ENCODE measurements at places on chromosomes 2 and 18.

DNA sequence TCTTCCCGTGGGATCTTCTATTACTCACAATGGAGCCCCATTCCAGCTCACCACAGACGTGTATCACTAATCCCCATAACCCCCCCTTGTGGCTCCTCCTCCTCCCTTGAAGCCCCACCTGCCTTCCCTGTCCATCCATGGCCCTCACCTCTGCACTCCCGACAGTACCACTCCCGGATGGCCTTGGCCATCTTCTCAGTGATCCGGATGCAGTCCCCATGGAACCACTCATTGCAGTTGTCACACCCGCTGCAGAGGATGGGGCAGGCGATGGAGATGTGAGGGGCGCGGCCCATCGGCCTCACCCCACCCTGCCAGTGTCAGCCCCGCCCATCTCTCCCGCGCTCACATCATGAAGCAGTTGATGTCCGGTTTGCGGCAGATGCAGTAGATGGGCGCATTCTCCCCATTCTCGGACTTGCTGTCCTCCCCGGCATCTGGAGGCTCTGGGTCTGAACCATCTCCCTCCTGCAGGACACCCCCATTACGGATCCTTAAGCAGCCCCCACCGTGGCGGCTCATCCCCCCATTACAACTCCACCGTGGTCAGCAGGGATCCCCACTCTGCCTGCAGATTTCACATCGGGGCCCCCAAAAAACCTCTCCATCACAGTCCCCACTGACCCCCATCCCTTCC, 983 bp downstream of the CXXC1 start:
- peak overlapping the region; percentile 100 for H3K4me3 ChIP-seq
- peaks cover 40% of the 10 kb centered on the region for H3K36me3 ChIP-seq
- peak overlapping the region; percentile 88 for H3K27ac ChIP-seq
- peak; percentile 38 for DNase-seq
- H3K4me1 ChIP-seq: peaks cover 26% of the 10 kb centered on the region
- H3K27me3 ChIP-seq: peaks cover 7% of the 10 kb centered on the region

DNA sequence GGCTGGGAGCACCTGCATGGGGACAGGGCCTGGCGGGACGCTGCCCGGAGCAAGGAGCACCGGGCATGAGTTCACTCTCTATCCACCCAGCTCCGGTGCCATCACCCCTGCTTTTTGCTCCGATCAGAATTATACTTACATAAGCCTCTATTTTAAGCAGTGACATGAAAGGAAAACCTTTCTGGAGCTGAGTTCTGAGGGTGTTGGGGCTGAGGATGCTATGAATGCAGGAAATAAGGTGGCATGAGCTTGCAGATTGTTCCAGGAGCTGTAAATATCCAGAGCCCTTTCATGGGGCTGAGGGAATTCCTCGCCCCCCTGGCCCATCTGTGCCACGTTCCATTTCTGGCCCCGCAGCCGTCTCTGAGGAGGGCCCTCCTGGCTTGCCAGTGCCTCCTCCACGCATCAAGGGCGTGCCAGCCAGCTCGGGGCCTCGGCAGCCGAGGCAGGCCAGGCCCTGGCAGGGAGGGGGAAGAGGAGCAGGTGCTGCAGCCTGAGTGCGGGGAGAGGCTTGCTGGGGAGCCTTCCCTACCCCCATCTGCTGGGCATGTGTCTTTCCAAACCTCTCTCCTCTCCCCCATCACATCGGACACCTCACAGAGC, 91.7 kb upstream of the MCFD2 start:
- peaks cover 21% of the 10 kb centered on the region for H3K36me3 ChIP-seq
- peaks cover 51% of the 10 kb centered on the region for H3K4me1 ChIP-seq
- DNase-seq: no peak
- peaks cover 9% of the 10 kb centered on the region for H3K27me3 ChIP-seq
- H3K4me3 ChIP-seq: no peak overlapping the region

DNA sequence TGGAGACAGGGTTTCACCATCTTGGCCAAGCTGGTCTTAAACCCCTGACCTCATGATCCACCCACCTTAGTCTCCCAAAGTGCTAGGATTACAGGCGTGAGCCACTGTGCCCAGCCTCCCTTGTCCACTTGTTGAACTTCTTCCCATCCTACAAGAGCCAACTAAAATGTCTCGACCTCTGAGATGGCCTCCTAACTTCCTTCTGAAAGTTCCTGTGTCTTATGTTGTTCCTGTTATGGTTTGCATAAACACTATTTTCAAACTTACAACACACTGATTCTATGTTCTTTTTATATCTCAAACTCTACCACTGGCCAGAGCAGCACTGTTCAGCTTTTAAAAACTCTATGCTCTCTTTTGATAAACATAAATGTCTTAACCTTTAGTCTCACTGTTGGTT, 63.3 kb upstream of the UGP2 start:
- no peak overlapping the region for H3K4me3 ChIP-seq
- DNase-seq: no peak
- no peaks in the 10 kb centered on the region for H3K27me3 ChIP-seq
- 0 out of 2 replicates have a peak, but pooled peaks cover 4% of the 10 kb centered on the region for H3K36me3 ChIP-seq
- H3K27ac ChIP-seq: no peak overlapping the region

- H3K36me3 ChIP-seq: no peaks in the 10 kb centered on the region
- no peaks in the 10 kb centered on the region for H3K27me3 ChIP-seq
- H3K4me1 ChIP-seq: no peaks in the 10 kb centered on the region
- no peak overlapping the region for H3K4me3 ChIP-seq
These were observed 88.4 kb upstream of the RGPD4 start for GRCh38 chr2:107738266-107738665.

- H3K27ac ChIP-seq: no peak overlapping the region
- H3K4me3 ChIP-seq: no peak overlapping the region
- H3K27me3 ChIP-seq: no peaks in the 10 kb centered on the region
- no peaks in the 10 kb centered on the region for H3K4me1 ChIP-seq
These were observed 74.4 kb downstream of the SOX11 start for GRCh38 chr2:5766561-5766960.

- H3K36me3 ChIP-seq: peaks cover 36% of the 10 kb centered on the region
- H3K4me1 ChIP-seq: peaks cover 52% of the 10 kb centered on the region
- peak; percentile 6 for DNase-seq
- peak overlapping the region; percentile 16 for H3K27ac ChIP-seq
These were observed 130.9 kb downstream of the ANTXR1 start for GRCh38 chr2:69143748-69144360.

DNA sequence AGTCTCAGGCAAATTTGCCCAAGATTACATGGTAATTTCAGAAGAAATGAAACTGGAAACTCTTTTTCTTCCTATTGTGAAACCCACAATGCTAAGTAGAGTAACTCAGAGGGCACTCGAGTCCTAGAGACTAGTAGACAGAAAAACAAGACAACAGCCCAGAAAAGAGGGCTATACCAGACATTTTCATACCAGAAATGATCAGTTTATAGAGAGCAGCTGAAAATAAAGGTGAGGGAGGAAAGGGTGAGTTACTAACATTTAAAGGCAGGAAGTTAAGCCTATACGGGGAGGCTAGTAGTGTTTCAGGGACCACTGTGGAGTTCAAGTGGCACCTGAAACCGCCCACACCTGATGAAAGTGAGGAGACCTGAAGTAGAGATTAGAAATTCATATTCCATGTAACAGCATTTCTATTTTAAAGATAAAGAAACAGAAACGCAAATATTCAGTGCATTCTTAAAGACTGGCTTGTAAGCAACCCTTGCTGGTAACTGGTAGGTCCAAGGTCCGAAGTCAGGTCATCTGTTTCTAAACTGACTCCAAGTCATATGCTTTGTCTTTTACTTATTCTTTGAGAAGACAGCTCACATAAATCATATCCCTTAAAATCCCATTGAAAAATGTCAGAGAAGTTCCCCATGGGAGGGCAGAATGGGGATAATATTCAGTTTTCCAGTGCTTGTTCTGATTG, 145.1 kb upstream of the ITGB6 start:
- H3K4me1 ChIP-seq: peaks cover 79% of the 10 kb centered on the region
- no peak overlapping the region for H3K4me3 ChIP-seq
- H3K27ac ChIP-seq: 0 out of 2 replicates have a peak overlapping the region, but pooled peaks have one; percentile 10
- no peak for DNase-seq

GRCh38 chr2:67232936-67233335, 164.2 kb upstream of the ETAA1 start:
- H3K27ac ChIP-seq: no peak overlapping the region
- H3K4me3 ChIP-seq: no peak overlapping the region
- no peaks in the 10 kb centered on the region for H3K4me1 ChIP-seq
- no peaks in the 10 kb centered on the region for H3K36me3 ChIP-seq

DNA sequence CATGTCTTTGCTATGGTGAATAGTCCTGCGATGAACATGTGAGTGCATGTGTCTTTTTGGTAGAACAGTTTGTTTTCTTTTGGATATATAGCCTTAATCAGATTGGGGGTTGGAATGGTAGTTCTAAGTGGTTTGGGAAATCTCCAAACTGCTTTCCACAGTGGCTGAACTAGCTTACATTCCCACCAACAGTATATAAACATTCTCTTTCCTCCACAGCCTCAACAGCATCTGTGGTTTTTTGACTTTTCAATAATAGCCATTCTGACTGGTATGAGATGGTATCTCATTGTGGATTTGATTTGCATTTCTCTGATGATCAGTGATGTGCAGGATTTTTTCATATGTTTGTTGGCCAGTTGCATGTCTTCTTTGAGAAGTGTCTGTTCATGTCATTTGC, 112.2 kb upstream of the SESTD1 start:
- H3K4me3 ChIP-seq: no peak overlapping the region
- no peak overlapping the region for H3K27ac ChIP-seq
- peaks cover 16% of the 10 kb centered on the region for H3K4me1 ChIP-seq
- no peaks in the 10 kb centered on the region for H3K27me3 ChIP-seq
- peak; percentile 53 for DNase-seq
- no peaks in the 10 kb centered on the region for H3K36me3 ChIP-seq

DNA sequence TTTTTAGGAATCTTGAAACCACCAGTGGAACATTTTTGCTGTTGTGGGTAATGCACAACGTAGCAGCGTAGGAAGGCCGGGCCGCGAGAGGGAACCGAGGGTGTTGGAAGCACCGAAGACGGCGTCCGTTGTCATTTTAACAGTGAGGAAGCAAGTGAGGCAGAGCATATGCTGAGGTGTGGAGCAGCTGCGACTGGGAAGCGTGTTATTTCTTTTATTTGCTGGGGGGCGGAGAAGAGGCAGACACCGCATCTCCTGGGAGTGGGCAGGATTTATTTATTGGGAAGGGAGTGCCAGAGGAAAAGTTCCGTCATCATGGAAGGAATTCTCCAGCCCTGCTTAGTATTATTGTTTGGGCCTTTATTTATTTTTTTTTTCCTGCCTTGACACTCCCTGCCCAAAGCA, 232.8 kb downstream of the KLHL29 start:
- peak overlapping the region; percentile 50 for H3K27ac ChIP-seq
- H3K4me3 ChIP-seq: peak overlapping the region; percentile 65
- no peaks in the 10 kb centered on the region for H3K36me3 ChIP-seq
- H3K27me3 ChIP-seq: peaks cover 2% of the 10 kb centered on the region
- H3K4me1 ChIP-seq: peaks cover 22% of the 10 kb centered on the region

DNA sequence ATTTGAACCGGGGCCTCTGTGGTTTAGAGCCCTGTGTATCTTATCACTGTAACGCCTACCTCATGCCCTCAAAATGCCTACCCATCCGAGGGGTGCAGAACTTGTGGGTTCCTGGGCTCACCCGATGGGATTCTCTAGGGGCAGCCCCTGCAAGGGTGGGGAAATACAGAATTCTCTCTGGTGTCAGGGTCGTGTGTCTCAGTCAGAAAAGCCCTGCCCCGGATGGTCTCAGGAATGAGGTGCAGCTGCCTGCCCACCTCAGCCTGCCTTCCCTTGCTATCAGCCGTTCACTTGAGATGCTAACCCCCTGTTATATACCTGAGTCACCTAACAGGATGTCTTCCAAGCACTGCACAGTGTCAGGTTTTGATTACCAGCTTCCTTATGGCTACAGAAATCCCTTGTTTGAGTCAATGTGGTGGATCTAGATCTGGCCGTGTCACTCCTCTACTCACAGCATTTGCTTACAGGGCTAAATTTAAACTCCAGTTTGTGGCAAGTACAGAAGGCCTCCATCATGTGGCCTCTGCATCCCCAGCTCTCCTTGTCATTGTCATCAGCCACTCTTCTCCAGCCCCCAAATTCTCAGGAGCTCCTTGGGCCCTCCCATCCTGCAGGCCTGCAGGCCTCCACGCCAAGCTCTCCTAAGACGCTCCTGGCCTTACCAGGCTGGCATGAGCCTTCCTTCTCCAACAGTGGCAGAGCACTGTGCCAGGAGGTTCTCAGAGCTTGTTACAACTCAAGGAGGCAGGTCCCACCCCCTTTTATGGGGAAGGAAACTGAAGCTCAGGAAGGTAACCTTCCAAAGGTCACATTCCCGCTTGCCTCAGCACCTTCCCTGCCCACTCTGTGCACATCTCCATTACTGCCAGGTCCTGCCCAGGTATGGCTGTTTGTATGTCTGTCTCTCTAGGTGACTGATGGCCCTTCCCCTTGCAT, 14.3 kb upstream of the MAP3K2 start:
- H3K27me3 ChIP-seq: peaks cover 6% of the 10 kb centered on the region
- no peaks in the 10 kb centered on the region for H3K36me3 ChIP-seq
- H3K27ac ChIP-seq: peak overlapping the region; percentile 65
- DNase-seq: no peak
- H3K4me3 ChIP-seq: no peak overlapping the region
- peaks cover 59% of the 10 kb centered on the region for H3K4me1 ChIP-seq

GRCh38 chr18:9871244-9871746, 14.5 kb upstream of the TXNDC2 start:
- H3K4me3 ChIP-seq: no peak overlapping the region
- DNase-seq: no peak
- no peaks in the 10 kb centered on the region for H3K27me3 ChIP-seq
- H3K4me1 ChIP-seq: peaks cover 57% of the 10 kb centered on the region
- peaks cover 11% of the 10 kb centered on the region for H3K36me3 ChIP-seq
- peak overlapping the region; percentile 92 for H3K27ac ChIP-seq

- peak; percentile 37 for DNase-seq
- H3K36me3 ChIP-seq: peaks cover 11% of the 10 kb centered on the region
- no peaks in the 10 kb centered on the region for H3K27me3 ChIP-seq
- peak overlapping the region; percentile 90 for H3K27ac ChIP-seq
- H3K4me3 ChIP-seq: peak overlapping the region; percentile 84
These were observed 53.6 kb downstream of the PKDCC start for GRCh38 chr2:42101206-42102023.

DNA sequence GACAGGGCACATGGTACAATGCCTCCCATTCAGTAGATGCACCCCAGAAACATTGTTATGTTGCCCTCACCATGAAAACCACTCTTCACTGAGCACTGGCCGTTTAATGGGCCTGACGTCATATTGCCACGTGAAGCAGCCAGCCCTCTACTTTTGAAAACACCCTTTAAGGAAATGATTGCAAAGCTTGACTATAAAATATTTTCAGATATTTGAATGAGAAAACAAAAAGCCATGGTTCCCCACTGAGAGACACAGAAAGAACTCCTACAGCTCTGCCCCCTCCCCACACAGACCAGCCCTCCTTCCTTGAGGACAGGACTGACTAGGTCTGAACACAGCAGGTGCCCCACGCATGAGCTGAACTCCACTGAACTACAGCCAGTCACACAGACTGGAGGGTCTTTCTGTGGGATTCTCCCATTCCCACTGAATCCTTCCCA, 349.1 kb downstream of the ANAPC1 start:
- no peaks in the 10 kb centered on the region for H3K27me3 ChIP-seq
- no peaks in the 10 kb centered on the region for H3K36me3 ChIP-seq
- peak overlapping the region; percentile 62 for H3K4me3 ChIP-seq
- peak; percentile 18 for DNase-seq
- peak overlapping the region; percentile 90 for H3K27ac ChIP-seq

GRCh38 chr2:188495969-188496431, 204.3 kb downstream of the GULP1 start:
- H3K4me3 ChIP-seq: peak overlapping the region; percentile 17
- H3K4me1 ChIP-seq: peaks cover 48% of the 10 kb centered on the region
- DNase-seq: peak; percentile 84
- peak overlapping the region; percentile 62 for H3K27ac ChIP-seq
- peaks cover 3% of the 10 kb centered on the region for H3K27me3 ChIP-seq
